Activated naive CD8-positive, alpha-beta T cell treated with anti-CD3 and anti-CD28 coated beads, Interleukin-2, amount 50 U/mL, for 24 hours (primary cell): ENCODE measurements at places on chromosomes 1 and 21.

DNA sequence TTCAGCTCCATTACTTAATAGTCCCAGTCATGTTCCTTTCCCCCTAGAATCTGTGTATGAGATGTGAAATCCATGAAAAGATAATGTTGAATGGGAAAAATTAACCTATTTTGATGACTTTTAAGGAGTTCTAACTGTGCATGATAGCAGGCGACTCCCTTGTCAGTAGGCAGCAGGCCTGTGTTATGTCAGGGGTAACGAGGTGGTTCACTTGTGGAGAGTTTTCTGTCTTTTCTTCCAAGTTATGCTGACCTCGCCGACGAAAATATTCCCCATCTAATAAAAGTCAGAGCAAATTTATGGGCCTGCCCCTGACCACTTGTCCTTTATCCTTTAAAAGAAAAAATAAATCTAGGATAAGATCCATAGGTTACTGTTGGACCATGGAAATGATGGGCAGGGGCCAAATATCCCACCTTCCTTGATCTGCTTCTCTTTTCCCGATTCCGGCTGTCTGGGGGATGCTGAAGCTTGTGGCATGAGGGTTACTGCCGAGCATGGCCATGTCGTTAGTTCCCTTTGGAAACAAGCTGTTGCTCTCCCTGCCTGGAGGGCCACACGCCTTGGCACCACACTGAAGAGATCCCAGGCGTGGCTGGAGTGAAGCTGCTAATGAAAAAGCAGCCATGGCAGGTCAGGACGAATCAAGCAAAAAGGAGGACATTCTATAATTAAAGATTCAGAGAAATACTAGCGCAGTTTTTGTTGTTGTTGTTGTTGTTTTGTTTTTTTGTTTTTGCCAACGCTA, 93.8 kb downstream of the ROR1 start:
- DNase-seq = no peak

GRCh38 chr21:26626187-26626586, 53.1 kb upstream of the CYYR1 start:
- no peak for DNase-seq

GRCh38 chr1:214546084-214546483, 5.3 kb downstream of the PTPN14 start:
- DNase-seq = no peak

DNA sequence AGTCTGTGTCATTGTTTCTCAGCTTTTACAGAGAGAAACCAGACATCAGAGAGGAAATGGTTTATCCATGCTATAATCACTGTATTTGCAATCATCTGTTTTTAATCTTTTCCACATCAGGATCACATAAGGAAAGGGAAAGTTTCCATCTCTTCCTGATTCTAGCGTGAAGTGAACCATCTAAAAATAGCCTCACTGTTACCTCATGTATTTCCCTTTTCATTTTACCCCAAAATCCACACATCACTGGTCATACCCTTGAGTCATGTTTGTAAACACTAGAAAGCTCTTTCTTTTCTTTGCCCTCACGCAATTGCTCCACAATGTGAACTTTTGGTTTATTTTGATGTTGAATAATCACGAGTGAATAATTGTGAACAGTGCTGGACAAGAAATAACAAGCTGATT, 146.0 kb downstream of the PLA2G4A start:
- no peak for DNase-seq

DNA sequence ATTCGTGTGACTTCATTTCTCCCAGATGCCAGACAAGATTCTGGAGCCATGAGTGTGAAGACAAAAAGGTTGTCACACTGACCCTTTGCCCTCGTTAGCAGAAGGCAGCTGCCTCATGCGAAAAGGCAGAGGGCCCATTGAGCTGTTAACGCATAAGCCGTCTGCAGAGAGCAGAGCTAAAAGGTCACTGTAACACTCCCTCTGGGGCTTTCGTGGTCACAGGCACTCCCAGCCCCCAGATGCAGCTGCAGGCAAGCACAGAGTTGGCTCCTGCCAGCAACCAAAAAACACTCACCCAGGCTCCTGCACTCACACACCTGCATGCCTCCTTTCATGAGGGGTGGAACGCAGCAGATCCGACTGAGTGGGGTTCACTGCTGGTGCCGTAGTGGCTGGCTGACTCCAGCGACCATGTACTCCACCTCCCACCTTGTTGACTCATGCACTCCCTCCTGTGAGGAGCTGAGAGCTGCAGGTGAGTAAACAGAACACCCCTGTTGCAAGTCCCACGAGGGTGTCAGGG, 287.5 kb downstream of the SMYD3 start:
- no peak for DNase-seq

GRCh38 chr1:201224666-201225370, 34.2 kb downstream of the IGFN1 start:
- DNase-seq = no peak

- DNase-seq = peak; percentile 87
Observed at GRCh38 chr1:225962440-225962975, 21.5 kb upstream of the LEFTY2 start.

DNA sequence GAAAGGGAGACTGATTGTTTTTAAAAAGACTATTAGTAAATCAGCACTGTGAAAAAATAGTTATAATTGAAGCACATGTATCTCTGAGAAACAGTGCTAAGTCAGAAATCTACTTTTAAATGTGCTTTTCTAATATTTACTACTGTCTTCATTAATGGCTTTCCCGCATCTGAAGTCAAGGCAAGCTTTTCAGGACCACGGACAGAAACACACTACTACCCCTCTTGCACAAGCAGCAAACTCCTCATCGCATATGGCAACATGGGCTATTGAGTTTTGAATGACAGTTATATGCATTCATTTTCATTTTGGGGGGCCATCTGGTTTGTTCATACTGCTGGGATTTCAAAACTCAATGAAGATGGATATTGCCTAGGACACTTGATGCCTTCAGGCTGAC, 433.4 kb upstream of the CAMK1G start:
- no peak for DNase-seq

GRCh38 chr21:46154155-46154954, 1.0 kb downstream of the FTCD start:
- DNase-seq = no peak

DNA sequence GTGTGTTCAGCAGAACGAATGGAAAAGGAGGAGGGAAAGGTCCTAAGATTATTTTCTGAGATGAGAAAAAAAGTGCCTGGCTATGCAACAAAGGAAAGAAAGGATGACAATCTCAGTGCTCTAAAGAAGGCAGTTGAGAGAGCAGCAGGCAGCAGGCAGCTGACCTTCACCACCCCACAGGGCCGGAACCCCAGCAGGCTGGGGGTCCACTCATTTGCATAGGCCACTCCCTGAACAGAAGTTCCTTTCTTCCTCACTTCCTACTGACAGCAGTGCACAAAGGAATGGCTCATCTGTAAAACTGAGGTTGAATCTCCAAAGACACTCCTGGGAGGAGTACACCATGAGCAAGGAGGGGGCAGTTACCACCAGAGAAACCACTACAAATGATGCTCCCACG, 41.4 kb upstream of the TNR start:
- DNase-seq = no peak

DNA sequence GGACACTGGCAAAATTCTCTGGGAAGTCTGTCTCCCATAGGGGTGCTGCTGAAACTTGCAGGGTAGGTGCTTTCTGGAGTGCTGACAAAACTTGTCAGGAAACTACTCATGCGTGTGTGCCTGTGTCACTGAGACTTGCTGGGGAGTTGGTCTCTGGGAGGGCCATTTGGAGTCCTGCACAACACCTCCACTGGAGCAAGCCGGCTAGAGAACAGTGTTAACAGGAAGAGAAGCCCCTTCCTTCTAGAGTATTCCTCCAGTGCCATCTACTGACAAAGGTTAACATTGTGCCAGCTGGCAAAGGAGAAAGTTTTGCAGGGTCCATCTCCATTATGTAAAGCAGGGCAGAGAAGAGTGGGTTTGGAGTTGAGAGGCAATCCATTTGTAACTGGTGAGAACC, 30.0 kb downstream of the ZMYM4 start:
- peak; percentile 4 for DNase-seq

GRCh38 chr1:240888039-240888786, 276.3 kb upstream of the GREM2 start:
- peak; percentile 20 for DNase-seq

- DNase-seq = no peak
Observed at GRCh38 chr1:8154621-8155052, 128.5 kb upstream of the ERRFI1 start.

GRCh38 chr1:33298623-33299277, 22.1 kb downstream of the A3GALT2 start:
- peak; percentile 73 for DNase-seq

DNA sequence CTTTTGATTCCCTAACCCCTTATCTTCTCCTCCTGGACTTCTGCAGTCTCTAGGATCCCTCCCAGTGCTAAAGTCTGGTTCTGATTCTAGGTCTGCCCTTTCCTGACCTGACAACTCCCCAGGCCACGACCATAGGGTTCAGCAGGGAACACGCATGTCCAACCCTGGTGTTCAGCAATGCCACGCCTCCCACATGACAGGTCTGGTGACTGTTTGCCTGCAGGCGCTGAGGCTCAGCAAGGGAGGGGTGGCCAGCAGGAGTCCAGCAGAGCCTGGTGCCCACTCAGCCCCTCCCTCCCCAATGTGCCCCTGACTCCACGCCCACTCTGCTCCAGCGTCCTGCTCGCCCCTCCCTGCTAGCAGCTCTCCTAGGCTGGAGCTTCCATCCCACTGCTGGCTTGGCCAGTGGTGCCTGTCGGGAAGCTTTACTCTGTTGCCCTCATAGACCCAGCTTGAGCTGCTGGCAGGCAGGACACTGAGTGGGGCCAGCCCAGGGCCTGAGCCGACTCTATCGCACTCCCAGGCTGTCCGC, 17.3 kb downstream of the SLC9A1 start:
- peak; percentile 32 for DNase-seq

DNA sequence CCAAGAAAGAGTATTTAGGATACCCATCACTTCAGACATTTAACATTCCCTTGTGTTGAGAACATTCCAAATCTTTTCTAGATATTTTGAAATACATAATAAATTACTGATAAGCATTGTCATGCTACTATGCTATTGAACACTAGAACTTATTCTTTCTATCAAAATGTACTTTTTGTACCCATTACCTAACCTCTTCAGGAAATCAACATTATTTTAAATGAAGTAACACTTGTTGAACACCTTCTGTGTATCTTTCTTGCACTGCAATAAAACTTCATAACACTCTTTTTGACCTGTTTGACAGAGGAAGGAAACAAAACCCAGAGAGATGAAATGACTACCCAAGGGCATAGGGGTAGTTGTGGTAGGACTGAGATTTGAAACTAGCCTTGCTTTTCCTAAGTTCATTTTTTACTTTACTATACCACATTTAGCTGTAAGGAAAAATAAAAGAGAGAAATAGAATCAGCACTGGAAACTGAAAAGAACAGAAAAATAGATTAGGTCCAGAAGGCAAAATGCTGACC, 99.4 kb downstream of the UCHL5 start:
- DNase-seq = no peak

DNA sequence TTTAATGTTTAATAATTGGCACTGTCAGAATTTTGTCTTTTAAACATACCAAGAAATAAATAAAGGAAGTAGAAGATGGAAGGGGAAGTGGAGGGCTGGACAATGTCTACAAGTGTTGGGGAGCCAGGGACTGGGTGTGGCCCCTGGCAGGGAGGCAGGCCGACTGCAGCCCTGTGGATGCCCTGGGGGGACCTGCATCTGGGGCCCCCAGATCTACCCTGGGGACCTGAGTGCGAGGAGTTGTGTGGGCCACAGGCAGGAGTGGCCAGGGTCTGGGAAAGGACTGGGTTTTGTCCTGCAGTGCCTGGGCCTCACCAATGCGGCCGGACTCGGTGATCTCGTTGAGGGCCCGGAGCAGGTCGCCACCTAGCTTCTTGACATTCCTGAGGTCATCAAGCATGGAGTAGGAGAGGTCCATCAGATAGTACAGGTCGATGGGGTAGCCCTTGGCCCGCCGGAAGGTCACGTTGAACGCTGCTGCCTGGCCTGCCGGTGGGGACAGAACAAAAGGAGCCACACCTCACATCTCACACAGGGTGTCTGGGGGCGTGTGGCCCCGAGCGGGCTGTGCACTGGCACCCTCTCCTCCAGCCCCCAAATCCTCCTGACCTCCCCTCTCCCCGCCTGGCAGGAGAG, 17.5 kb downstream of the ITGB2 start:
- no peak for DNase-seq

GRCh38 chr1:230682274-230682673, 31.6 kb downstream of the AGT start:
- no peak for DNase-seq

DNA sequence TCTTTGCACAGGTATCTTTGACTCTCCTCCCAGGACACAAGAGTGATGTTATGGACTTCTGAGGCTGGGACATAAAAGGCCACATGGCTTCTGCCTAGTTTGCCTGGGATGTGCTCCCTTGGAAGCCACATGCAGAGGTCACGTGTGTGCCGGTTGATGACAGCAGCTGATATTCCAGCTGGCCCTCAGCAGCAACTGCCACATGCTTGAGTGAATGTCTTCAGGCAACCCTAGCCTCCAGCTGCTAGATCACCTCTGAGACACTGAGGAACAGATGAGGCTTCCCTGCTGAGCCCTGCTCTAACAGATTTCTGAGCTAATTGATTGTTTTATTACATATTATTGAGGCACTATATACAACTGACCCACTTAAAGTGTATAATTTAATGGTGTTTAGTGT, 11.6 kb upstream of the AKR7A3 start:
- DNase-seq = no peak

GRCh38 chr1:36708587-36708986, 225.9 kb upstream of the CSF3R start:
- no peak for DNase-seq

GRCh38 chr1:78949227-78949626, 57.3 kb downstream of the ADGRL4 start:
- no peak for DNase-seq

- no peak for DNase-seq
Observed at GRCh38 chr1:113949007-113949406, 19.9 kb downstream of the HIPK1 start.

GRCh38 chr1:37482796-37483744, 8.7 kb downstream of the ZC3H12A start:
- no peak for DNase-seq

DNA sequence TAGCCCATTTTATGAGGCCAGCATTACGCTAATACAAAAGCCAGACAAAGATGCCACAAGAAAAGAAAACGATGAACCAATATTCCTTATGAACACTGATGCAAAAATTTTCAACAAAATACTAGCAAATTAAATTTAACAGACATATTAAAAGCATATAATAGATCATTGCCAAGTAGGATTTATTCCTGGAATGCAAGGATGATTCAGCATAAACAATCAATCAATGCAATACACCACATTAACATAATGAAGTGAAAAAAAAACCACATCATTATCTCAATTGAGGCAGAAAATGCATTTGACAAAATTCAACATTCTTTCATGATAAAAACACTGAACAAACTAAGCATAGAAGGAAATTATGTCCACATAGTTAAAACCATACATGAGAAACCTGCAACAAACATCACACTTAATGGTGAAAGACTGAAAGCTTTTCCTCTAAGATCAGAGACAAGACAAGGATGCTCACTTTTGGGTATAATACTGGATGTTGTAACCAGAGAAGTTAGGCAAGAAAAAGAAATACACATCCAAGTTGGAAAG, 22.9 kb upstream of the ATP1A1 start:
- no peak for DNase-seq

DNA sequence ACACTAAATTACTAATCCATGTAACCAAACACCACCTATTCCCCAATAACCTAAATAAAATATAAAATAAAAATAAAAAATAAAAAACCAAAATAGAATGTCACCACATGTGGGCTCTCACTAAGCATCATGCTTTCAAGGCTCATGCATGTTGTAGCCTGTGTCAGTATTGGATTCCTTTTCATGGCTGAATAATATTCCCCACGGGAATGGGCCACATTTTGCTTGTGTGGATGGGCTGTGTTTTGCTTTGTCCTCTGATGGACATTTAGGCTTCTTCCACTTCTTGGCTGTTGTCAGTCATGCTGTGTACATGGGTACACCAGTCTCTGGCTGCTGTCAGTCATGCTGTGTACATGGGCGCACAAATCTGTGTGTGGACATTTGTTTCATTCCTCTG, 3.2 kb downstream of the KRTAP10-6 start:
- no peak for DNase-seq
